Activated CD4-positive, CD25-positive, alpha-beta regulatory T cell (primary cell): ENCODE measurements at places on chromosomes 3 and 15.

DNA sequence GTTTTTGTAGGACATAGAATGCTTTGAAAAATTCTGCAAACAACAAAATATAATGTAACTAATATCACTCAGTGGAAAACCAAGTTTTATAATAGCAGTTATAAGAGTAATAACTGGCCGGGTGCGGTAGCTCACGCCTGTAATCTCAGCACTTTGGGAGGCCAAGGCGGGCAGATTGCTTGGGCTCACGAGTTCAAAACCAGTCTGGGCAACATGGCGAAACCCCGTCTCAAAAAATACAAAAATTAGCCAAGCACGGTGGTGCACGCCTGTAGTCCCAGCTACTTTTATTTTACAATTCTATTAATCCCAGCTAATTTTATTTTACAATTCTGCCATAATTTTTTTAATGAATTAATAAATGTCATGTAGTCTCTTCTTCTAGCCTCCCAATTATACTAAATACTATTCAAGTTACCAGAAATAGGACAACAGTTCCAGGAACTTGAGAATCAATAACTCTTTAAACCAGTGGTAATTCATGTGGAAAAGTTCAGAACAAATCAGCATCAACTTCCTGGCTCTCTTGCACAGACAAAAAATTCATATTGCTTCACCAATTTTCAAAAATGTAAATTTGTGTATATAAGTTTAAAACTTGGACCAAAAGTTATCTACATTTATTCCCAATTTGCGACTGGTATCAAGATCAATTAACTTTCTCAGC lies 2.2 kb downstream of the DENND4A start:
- DNase-seq = no peak

- DNase-seq = no peak
Measured at GRCh38 chr3:59143447-59143846, 93.6 kb upstream of the CFAP20DC start.

- no peak for DNase-seq
Measured at GRCh38 chr3:129950318-129951046, 24.0 kb upstream of the TRH start.

- no peak for DNase-seq
Measured at GRCh38 chr3:8938021-8938420, 25.3 kb downstream of the RAD18 start.

DNA sequence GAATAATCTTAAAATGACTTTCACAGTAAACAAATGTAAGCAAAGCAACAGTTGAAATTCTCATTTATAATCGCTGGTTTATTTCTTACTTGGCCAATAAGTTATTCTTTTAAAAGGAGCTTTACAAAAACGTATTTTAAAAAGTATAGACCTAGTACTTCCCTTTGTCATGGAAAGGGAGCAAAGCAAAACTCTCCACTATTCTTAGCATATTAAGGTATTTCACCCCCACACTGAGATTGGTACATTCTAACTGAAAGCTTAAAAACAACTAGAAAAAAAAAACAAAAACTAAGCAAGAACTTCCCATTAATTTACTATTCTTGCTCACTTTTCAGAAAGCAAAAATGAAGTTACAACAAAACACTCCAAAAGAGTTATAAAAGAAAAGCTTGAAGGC lies 1.5 kb downstream of the ATG3 start:
- no peak for DNase-seq

GRCh38 chr3:30131191-30131590 lies 475.2 kb upstream of the TGFBR2 start:
- no peak for DNase-seq
